ENCODE measurements at places on chromosomes 12 and 14.

- H3K27ac ChIP-seq: no peak overlapping the region
- DNase-seq: no peak
- H3K4me1 ChIP-seq: peaks cover 12% of the 10 kb centered on the region
- no peak overlapping the region for H3K4me3 ChIP-seq
Observed at GRCh38 chr12:3117144-3117581, 40.0 kb downstream of the TSPAN9 start.

- H3K4me1 ChIP-seq: no peaks in the 10 kb centered on the region
- DNase-seq: no peak
- H3K27ac ChIP-seq: no peak overlapping the region
- H3K4me3 ChIP-seq: no peak overlapping the region
- no peaks in the 10 kb centered on the region for H3K36me3 ChIP-seq
Observed at GRCh38 chr14:91575469-91576208, 65.5 kb upstream of the PPP4R3A start.

GRCh38 chr12:102917026-102917787 is at the start of gene PAH:
PAH (minus strand) TSS chr12:102917244; CDS start chr12:102917130, 114 bp downstream.
- no peaks in the 10 kb centered on the region for H3K36me3 ChIP-seq
- H3K4me1 ChIP-seq: no peaks in the 10 kb centered on the region
- peak within 1 kb of the TSS; percentile 31 for H3K27ac ChIP-seq

GRCh38 chr12:107564946-107565345 is 120.7 kb upstream of the PWP1 start:
- H3K36me3 ChIP-seq: no peaks in the 10 kb centered on the region
- no peak for DNase-seq
- no peaks in the 10 kb centered on the region for H3K4me1 ChIP-seq
- no peak overlapping the region for H3K4me3 ChIP-seq
- H3K27ac ChIP-seq: no peak overlapping the region
- H3K27me3 ChIP-seq: no peaks in the 10 kb centered on the region

DNA sequence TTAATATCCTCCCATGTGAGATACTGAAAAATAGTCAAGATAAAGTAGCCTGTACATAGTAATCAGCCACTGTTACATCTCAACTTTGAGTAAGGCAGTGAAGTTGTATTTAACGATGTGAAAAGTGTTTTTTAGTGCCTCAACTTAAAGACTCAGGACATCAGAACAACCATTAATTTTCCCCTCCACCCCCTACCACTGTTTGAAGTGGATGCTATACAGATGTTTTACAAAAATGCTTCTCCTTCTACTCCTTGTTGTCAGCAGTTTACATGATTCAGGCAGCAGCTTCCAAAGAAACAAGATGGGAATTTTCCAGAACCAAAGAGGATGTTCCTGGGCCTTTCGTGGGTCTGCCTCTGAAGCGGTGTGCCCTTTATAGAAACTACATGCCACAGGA is 143.6 kb downstream of the RPAP3 start:
- H3K4me1 ChIP-seq: no peaks in the 10 kb centered on the region
- no peaks in the 10 kb centered on the region for H3K36me3 ChIP-seq
- H3K4me3 ChIP-seq: no peak overlapping the region
- no peaks in the 10 kb centered on the region for H3K27me3 ChIP-seq

- no peak overlapping the region for H3K4me3 ChIP-seq
- H3K4me1 ChIP-seq: peaks cover 8% of the 10 kb centered on the region
- no peak overlapping the region for H3K27ac ChIP-seq
- H3K36me3 ChIP-seq: no peaks in the 10 kb centered on the region
- H3K27me3 ChIP-seq: no peaks in the 10 kb centered on the region
Observed at GRCh38 chr12:89593233-89593632, 67.4 kb upstream of the POC1B start.

GRCh38 chr12:124422142-124422569 is 127.3 kb downstream of the RFLNA start:
- H3K4me3 ChIP-seq: peak overlapping the region; percentile 2
- peak overlapping the region; percentile 89 for H3K27ac ChIP-seq
- H3K27me3 ChIP-seq: no peaks in the 10 kb centered on the region
- H3K36me3 ChIP-seq: no peaks in the 10 kb centered on the region
